Caco-2 (cell line): ENCODE measurements at places on chromosomes 3 and 15. TPM values are rescaled to one million over a fixed set of nuclear protein-coding genes. Genes with fewer than 3 reads are reported as not detected.

DNA sequence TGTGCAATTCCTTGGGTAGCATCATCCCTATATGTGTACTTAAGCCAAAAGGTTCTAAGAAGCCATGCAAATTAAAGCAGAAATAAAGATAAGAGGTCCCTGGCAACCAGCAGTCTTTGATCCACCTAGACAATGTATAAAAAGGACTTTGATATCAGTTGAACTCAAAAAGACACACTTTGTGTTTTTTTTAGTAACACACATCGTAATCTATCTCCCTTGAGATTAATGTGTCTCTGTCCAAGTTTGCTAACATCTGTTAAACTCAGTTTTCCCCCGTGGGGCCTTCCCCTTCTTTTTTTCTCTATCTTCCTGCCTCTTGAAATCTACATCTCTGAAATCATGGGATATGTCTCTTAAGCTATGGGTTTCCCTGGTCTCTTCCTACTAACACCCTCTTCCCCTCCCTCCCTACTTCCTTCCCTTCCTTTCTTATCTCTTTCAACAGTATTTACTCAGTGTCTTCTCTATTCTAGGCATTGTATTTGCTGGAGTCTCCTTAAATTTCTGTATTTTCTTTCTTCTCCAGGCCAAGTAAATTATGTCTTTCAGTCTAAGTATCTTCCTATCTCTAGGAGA, 27.7 kb downstream of the ALDH1A2 start:
- DNase-seq, result no peak

TBL1XR1 gene
- 127 and 140 TPM in 2 replicates for total RNA-seq

CSPG5 gene
- 0.67 and 0.77 TPM in 2 replicates for total RNA-seq

GRCh38 chr3:119731560-119732343, 28.9 kb downstream of the CFAP91 start:
- no peak for DNase-seq

DNA sequence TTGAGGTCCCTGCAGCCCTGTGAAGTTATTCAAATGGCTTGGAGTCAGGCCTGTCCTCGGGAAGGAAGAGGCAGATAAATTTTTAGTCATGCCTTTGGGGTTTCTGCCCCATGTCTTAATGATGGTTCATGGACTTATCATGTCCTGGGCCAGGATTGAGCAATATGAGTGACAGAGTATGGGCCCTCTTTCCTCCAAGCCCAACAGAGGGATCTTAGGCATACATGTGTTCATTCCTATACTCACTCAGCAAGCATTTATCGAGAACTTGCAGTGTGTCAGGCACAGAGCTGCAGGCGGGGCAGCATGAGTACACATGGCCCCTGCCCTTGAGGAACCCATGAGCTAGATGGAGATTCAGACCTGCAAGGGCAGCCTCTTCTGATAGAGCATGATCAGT, 6.2 kb downstream of the ESYT3 start:
- no peak for DNase-seq

ALDH1L1 gene
- 0.07 and 0.41 TPM in 2 replicates for total RNA-seq

GRK7 gene
- total RNA-seq, result not detected in 2 replicates

DNA sequence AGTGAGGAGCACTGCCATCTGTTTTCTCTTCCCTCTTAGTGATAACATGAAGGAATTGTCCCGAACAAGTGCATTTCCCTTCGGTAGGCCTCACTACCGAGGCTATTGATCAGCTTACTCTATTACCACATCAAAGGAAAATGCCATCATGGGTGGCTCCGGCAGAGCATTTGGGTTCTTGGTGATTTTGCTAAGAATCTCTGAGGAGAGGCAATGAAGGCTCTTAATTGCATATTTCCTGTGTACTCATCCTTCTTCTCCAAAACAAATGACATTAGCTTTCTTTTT, 35.3 kb downstream of the CHRD start:
- no peak for DNase-seq

STRIT1 gene
- total RNA-seq, result not detected in 2 replicates

TRIM42 gene
- total RNA-seq, result not detected in 2 replicates
